ENCODE measurements at places on chromosomes 6 and 20. TPM values are rescaled to one million over a fixed set of nuclear protein-coding genes. Genes with fewer than 3 reads are reported as not detected.

Gene MANEA
- 15.5 TPM for total RNA-seq

Gene TBX18
- total RNA-seq = 8.2 TPM

Gene CLDN20
- total RNA-seq = not detected

DNA sequence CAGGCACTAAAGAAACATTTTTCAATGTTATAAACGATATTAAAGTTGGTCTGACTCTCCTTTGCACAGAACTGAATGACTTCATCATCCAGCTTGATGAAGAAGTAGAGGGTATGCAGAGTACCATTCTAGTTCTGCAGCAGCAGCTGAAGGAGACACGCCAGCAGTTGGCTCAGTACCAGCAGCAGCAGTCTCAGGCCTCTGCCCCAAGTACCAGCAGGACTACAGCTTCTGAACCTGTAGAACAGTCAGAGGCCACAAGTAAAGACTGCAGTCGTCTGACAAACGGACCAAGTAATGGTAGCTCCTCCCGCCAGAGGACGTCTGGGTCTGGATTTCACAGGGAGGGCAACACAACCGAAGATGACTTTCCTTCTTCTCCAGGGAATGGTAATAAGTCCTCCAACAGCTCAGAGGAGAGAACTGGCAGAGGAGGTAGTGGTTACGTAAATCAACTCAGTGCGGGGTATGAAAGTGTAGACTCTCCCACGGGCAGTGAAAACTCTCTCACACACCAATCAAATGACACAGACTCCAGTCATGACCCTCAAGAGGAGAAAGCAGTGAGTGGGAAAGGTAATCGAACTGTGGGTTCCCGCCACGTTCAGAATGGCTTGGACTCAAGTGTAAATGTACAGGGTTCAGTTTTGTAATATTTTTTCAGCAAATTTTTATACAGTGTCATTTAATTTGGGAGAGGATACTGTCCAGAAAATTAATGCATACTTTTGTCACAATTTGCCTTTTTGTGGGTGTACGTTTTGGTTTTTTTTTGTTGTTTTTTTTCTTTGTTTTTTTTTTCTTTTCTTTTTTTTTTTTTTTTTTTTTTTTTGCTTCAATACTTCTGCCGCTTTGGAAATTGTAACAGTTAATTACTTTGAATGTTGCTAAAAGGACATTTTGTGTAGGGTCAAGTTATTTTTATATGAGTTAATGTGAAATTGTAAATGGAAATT is 6.6 kb upstream of the ACAT2 start:
- no peak for DNase-seq

DNA sequence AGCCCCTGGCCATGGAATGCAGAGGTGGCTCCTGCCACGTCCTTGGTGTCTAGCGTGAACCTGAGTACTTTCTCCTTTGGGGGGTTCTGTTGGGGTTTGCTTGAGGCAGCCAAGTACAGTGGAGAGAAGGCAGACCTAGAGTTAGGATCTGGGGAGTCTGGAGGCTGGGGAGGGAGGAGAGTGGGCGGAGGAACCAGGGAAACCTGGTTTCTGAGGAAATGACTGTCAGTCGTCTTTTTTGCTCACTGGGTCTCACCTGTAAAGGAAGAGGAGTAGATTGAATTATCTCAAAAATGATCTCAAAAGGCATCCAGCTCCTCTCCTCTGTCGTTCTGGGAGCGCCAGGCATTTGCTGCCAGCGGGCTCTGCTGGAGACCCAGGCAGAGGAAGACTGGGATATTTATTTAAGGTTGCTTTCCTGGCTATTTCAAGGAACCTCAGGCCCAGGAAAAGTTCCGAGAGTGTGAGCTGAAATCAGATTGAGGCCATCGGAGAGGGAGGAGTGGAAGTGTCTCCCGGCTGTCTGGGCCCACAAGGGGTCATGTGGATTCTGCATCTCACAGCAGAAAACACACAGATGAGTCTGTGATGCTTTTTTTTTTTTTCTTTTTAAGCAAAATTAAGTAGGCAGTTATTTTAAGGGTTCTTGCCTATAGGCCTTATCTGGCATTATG is 16.1 kb downstream of the EPB41L1 start:
- no peak for DNase-seq

DNA sequence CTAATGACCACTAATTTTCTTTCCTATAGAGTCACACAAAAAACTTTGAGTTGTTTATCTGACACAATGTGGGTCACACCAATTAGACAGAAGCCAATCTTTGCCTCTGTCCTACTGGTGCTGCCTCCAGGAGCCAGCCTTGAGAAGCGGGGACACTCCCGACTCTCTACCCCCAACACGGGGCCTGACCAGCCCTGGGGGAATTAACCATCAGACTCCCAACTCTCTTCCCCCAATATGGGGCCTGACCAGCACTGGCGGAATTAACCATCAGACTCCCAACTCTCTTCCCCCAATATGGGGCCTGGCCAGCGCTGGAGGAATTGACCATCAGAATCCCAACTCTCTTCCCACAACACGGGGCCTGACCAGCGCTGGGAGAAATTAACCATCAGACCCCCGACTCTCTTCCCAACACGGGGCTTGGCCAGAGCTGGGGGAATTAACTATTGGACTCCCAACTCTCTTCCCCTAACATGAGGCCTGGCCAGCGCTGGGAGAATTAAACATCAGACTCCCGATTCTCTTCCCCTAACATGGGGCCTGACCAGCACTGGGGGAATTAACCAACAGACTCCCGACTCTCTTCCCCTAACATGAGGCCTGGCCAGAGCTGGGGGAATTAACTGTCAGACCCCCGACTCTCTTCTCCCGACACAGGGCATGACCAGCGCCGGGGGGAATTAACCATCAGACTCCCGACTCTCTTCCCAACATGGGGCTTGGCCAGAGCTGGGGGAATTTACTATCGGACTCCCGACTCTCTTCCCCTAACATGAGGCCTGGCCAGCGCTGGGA is 12.5 kb downstream of the CST7 start:
- peak; percentile 32 for DNase-seq

DNA sequence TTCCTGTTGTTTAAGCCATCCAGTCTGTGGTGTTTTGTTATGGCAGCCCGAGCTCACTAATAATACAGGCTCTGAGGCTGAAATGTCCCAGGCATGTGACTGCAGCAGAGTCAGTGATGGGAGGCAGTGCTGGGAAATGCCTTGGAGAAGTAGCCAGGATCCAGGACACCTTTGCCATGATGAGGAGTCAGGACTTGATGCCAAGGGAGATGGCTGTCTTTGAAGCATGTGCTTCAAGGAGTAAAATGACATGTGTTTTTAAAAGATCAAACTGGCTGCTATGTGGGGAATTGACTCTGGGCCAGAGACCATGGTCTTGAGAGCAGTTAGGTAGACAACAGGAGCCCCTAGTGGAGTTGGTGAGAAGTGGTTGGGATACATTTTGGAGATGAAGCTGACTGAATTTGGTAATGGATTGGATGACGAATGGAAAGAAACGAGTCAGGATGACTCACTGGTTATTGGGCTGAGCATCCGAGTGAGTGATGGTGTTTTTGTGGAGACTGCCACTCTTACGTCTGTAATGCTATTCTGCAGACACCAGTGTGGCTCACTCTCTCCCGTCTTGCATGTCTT is 322.2 kb downstream of the PLCB1 start:
- no peak for DNase-seq
